ENCODE measurements at places on chromosomes 12 and 14. TPM values are rescaled to one million over a fixed set of nuclear protein-coding genes. Genes with fewer than 3 reads are reported as not detected.

Gene RHOJ
- total RNA-seq = 18.6 TPM

DNA sequence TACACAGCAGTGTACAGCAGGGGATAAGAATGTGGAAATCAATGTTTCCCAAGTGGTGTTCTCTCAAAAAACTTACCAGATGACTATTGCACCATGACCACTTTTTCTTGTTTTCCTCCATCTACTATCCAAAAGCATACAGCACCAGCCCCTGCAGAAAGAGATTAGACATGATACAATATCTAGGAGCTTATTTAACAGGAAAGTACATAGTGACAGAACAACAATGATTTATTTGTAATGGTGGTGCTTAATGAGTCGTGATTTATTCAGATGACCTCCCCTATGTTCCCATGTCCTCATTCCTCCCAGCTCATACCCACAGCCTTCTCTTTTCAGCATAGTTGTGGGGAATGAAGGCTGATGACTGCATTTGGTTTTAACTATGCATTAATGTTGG, 413.6 kb downstream of the BTG1 start:
- no peaks in the 10 kb centered on the region for H3K4me1 ChIP-seq
- no peak for DNase-seq
- no peaks in the 10 kb centered on the region for H3K27me3 ChIP-seq
- no peak overlapping the region for H3K27ac ChIP-seq

- no peak overlapping the region for H3K27ac ChIP-seq
- no peak overlapping the region for H3K4me3 ChIP-seq
- peaks cover 24% of the 10 kb centered on the region for H3K4me1 ChIP-seq
- H3K27me3 ChIP-seq = no peaks in the 10 kb centered on the region
- DNase-seq = no peak
Measured at GRCh38 chr14:69660344-69661193, 49.2 kb downstream of the SUSD6 start.

DNA sequence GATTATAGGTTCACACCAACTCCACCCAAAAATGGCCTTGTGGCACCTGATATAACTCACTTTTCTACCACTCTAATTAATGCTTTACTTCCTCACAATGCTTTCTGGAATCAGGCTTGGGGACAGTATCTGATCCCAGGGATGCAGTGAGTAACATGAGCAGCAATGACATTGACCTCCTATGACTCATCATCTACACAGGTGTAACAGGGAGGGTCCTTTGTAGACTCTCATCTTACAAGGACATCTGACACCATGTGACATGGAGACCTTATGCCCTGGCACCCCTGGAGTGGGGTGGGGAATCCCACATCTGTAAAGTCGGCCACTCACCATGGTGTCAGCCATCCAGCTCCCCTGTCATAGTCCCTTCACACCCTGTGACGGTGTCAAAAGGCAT, 586.4 kb downstream of the MED13L start:
- H3K4me3 ChIP-seq = no peak overlapping the region
- no peak overlapping the region for H3K27ac ChIP-seq
- no peaks in the 10 kb centered on the region for H3K4me1 ChIP-seq

Gene NFE2
- 1.9 TPM for total RNA-seq

Gene CMA1
- total RNA-seq = not detected

- peaks cover 5% of the 10 kb centered on the region for H3K4me1 ChIP-seq
- H3K36me3 ChIP-seq = no peaks in the 10 kb centered on the region
- H3K4me3 ChIP-seq = no peak overlapping the region
- H3K27ac ChIP-seq = no peak overlapping the region
- DNase-seq = no peak
Measured at GRCh38 chr12:95642583-95642982, 91.3 kb upstream of the USP44 start.

GRCh38 chr12:79563021-79563740, 127.6 kb downstream of the PAWR start:
- H3K36me3 ChIP-seq = no peaks in the 10 kb centered on the region
- no peak overlapping the region for H3K4me3 ChIP-seq
- H3K27me3 ChIP-seq = no peaks in the 10 kb centered on the region
- H3K4me1 ChIP-seq = peaks cover 19% of the 10 kb centered on the region

DNA sequence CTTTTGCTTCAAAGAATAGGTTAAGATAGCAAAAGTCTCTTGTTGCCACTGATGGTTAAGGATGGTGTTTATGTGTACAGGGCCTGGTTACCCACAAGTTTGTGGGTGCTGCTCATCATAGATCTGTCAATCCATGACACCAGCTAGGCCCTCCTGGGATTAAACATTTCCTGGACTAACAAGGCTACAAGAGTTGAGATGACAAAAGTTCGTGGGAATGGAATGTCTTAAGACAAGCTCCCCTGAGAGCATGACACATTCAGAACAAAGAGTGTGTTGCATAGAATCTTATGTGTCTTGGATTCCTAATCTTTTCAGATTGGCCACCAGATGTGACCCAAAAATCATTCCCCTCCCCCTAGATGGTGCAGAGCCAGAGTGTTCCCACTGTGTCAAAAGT, 592.5 kb upstream of the USP15 start:
- no peaks in the 10 kb centered on the region for H3K27me3 ChIP-seq
- no peak overlapping the region for H3K27ac ChIP-seq
- no peak overlapping the region for H3K4me3 ChIP-seq
- H3K4me1 ChIP-seq = no peaks in the 10 kb centered on the region
- DNase-seq = no peak

Gene KITLG
- 21.8 TPM for total RNA-seq

DNA sequence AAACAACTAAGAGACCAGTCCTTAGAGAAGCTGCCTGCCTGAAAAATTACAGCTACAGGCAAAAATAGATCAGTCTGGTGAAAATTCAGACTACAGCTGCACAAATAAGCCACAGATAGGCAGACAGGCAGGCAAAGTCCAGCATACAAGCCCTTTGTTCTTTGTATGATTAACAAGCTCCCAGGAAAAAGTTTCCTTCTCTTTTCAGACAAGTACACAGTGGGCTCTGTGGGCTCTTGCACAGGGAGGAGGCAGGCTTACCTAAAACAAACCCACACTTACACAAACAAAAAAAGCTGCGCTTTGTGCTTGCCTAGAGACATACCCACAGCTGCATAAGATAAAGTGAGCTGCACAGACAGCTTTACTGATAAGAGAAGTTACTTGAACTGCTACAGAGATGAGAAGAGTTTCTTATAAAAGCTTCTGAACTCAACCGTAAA, 7.7 kb downstream of the OR6C68 start:
- peaks cover 8% of the 10 kb centered on the region for H3K4me1 ChIP-seq
- no peaks in the 10 kb centered on the region for H3K27me3 ChIP-seq
- H3K4me3 ChIP-seq = no peak overlapping the region
- H3K27ac ChIP-seq = peak overlapping the region; percentile 68

- H3K36me3 ChIP-seq = no peaks in the 10 kb centered on the region
- H3K4me1 ChIP-seq = no peaks in the 10 kb centered on the region
- no peaks in the 10 kb centered on the region for H3K27me3 ChIP-seq
- DNase-seq = no peak
Measured at GRCh38 chr12:66241061-66242043, 52.3 kb downstream of the IRAK3 start.

DNA sequence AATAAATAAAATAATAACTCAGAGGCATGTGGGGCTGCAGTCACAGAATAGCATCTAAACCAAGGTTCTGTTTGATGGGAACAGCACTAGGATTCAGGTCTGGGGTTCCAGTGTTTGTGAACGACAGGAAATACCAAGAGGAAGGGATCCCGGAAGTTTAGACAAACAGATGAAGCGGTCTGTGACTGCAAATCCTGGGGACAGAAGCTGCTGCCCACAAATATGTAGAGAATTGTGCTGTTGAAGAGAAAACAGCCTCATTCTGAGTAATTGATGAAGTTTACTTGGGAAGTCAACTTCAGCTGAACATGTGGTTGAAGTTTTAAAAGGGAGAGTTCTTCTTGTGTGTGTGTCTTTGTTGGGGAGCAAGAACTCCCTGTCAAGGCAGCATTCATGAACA, 98.4 kb upstream of the TBX5 start:
- DNase-seq = no peak
- no peaks in the 10 kb centered on the region for H3K36me3 ChIP-seq
- no peak overlapping the region for H3K4me3 ChIP-seq
- H3K27me3 ChIP-seq = no peaks in the 10 kb centered on the region

- H3K27ac ChIP-seq = no peak overlapping the region
- H3K27me3 ChIP-seq = no peaks in the 10 kb centered on the region
- H3K4me1 ChIP-seq = no peaks in the 10 kb centered on the region
- no peak overlapping the region for H3K4me3 ChIP-seq
- DNase-seq = no peak
- no peaks in the 10 kb centered on the region for H3K36me3 ChIP-seq
Measured at GRCh38 chr12:91902860-91903683, 242.6 kb downstream of the BTG1 start.

GRCh38 chr14:71166180-71166837, 259.1 kb downstream of the PCNX1 start:
- DNase-seq = peak; percentile 72
- no peaks in the 10 kb centered on the region for H3K27me3 ChIP-seq
- H3K27ac ChIP-seq = no peak overlapping the region
- H3K4me3 ChIP-seq = no peak overlapping the region
- peaks cover 14% of the 10 kb centered on the region for H3K4me1 ChIP-seq

Gene DCAF4
- 38.0 TPM for total RNA-seq

Gene FZD10
- 0.62 TPM for total RNA-seq

GRCh38 chr14:21106498-21107282, 5.8 kb downstream of the TMEM253 start:
- no peaks in the 10 kb centered on the region for H3K36me3 ChIP-seq
- H3K4me3 ChIP-seq = no peak overlapping the region
- H3K27me3 ChIP-seq = no peaks in the 10 kb centered on the region

- DNase-seq = no peak
- no peak overlapping the region for H3K27ac ChIP-seq
- H3K36me3 ChIP-seq = no peaks in the 10 kb centered on the region
- no peaks in the 10 kb centered on the region for H3K4me1 ChIP-seq
Measured at GRCh38 chr12:114397978-114398881, 7.7 kb downstream of the TBX5 start.

DNA sequence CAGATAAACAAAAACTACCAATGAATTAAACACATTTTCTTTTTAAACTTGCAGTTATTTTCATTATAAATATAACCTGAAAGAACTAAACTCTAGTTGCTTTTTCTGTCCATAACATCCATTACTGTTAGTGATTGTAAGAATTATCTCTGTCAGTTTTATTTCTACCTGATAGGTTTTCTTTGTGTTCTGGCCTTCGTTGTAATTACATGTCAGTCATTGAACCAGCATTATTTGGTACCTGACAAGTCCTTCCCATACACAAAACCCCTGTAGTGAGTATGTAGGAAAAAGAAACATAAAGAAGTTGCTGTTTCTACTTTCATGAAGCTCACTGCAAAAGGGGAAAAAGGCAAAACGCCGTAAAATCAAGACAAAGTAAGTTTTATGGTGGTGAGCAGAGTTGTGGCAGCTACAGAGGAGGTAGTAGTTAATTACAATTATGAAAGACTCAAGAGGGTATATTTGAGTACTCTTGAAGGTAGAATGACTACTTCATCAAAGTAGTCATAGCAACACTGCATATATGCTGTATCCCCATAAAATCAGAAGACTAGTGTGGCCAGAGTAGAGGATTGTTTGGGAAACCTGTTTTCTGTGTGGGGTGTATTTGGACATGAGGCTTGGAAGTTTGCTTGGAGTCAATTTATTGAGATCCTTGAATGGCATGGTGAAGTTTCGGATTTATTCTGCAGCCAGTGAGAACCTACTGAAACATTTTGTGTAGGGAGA, 102.8 kb downstream of the SLC5A8 start:
- no peak overlapping the region for H3K27ac ChIP-seq
- no peaks in the 10 kb centered on the region for H3K4me1 ChIP-seq
- H3K27me3 ChIP-seq = no peaks in the 10 kb centered on the region
- H3K36me3 ChIP-seq = no peaks in the 10 kb centered on the region
- H3K4me3 ChIP-seq = no peak overlapping the region

Gene KCNA5
- total RNA-seq = 0.25 TPM

Gene WDR20
- 56.4 TPM for total RNA-seq

Gene DCP1B
- 40.0 TPM for total RNA-seq

Gene WNT1
- 1.2 TPM for total RNA-seq

Gene BEGAIN
- total RNA-seq = 6.9 TPM

Gene CD69
- total RNA-seq = 2.1 TPM

Gene SCN8A
- 15.3 TPM for total RNA-seq

Gene GALNT6
- 1.7 TPM for total RNA-seq

Gene PRPF40B
- 66.7 TPM for total RNA-seq

Data from testis (tissue), 5 donors.